NCI-H1105 (cell line): ENCODE measurements at places on chromosomes 16 and 17.
A peak's percentile ranks its signal among the peaks of the same experiment; 100 is the strongest.

DNA sequence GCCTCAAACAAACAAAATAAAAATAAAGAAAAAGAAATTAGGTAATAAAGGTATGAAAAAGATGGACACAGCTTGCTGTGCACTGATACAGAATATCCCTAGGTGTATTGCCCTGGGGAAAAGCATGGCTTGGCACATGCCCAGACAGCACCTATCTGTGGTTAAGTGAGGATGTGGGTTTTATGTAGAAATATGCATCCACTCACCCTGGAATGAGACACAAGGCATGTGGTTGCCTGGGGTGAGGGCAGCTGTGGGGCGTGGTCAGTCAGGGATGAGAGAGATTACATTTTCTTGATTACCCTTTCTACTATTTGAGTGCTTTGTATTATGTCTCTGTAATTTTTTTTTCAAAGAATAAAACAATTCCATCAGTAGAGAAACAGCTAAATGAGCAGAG is 6.9 kb downstream of the PLLP start:
- no peak for DNase-seq

GRCh38 chr17:50268743-50269275 is 5.5 kb upstream of the TMEM92 start:
- DNase-seq = no peak

DNA sequence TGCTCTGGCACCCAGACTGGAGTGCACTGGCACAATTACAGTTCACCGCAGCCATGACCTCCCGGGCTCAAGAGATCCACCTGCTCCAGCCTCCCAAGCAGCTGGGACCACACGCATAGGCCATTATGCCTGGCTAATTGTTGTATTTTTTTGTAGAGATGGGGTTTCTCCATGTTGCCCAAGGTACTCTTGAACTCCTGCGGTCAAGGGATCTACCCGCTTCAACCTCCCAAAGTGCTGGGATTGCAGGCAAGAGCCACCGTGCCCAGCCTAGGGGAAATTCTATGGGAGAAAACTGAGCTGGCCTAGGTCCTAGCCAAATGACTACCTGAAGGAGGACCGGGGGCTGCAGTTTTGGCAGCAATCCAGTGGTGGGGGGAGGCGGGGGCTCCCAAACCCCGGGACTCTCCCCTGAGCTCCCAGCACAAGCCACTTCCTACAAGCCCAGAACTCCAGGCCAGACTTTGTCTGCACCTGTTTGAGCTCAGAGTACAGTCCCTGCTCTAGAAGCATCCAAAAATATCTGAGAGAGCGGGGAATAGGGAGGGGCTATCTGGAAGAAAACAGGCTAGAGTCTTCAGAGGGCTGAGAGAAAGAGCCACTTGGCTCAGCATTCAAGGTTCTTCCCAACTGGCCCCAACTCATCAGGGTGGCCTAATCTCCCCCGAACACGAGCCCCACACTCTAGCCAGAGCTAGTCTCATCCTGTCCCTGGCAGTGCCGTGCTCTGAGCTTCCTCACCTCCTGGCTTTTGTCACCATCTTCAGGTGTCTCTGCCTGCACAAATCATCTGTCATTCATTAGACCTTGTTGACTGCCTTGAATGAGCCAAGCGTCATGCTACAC is 9.1 kb downstream of the SRL start:
- no peak for DNase-seq

- DNase-seq = no peak
Measured at GRCh38 chr16:50879873-50880695, 138.2 kb downstream of the CYLD start.

DNA sequence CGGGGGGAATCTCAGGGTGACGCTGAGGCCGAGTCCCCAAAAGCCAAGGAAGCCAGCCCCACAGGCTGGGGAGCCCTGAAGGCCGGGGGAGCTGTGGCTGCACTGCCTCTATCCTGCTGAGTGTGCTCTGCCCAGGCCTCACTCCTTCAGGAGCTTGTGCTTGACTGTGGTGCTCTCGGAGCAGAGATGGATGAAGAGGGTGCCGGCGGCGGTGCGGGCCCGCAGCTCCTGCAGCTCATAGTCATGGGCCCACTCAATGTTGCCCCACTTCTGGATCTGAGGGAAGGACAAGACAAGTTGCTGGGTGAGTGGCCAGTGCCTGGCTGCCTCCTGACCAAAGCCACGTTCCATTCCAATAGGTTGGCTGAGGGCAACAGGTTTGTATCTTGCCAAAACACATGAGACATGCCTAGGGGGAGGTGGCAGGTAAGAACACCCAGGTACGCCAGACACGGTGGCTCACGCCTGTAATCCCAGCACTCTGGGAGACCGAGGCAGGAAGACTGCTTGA is 20.5 kb downstream of the ATPAF2 start:
- no peak for DNase-seq

- DNase-seq = peak; percentile 71
Measured at GRCh38 chr17:78117027-78117981, 11.3 kb downstream of the TMC6 start.

- no peak for DNase-seq
Measured at GRCh38 chr17:71163813-71164122, 957.1 kb upstream of the SOX9 start.

DNA sequence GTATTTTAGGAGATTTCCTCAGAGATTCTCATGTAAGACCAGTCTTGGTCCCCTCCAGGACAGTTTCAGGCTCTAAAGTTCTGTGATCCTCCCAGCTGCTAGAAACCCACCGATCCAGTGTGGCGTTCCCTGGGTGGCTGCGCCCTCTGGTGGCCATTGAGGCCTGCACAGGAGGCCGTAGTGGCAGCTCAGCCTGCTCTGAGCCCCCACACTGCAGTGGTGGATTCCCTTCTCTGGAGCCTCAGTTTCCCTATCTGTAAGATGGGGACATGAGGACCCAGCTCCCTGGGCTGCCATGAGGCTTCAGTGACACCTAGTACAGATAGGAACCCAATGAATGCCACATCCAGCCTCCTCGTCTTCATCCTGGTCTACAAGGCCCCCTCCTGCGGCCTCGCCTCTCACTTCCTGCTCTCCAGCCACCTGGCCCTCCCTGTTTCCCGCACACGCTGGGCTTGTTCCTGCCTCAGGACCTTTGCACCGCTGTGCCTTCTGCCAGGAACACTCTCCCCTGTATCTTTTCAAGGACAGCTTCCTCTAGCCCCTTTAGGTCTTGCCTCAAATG is 16.5 kb downstream of the CCDC102A start:
- peak; percentile 37 for DNase-seq

GRCh38 chr17:40617678-40618240 is 29.9 kb downstream of the SMARCE1 start:
- DNase-seq = no peak

- DNase-seq = peak; percentile 50
Measured at GRCh38 chr17:41710472-41711090, 1.6 kb upstream of the GAST start.

DNA sequence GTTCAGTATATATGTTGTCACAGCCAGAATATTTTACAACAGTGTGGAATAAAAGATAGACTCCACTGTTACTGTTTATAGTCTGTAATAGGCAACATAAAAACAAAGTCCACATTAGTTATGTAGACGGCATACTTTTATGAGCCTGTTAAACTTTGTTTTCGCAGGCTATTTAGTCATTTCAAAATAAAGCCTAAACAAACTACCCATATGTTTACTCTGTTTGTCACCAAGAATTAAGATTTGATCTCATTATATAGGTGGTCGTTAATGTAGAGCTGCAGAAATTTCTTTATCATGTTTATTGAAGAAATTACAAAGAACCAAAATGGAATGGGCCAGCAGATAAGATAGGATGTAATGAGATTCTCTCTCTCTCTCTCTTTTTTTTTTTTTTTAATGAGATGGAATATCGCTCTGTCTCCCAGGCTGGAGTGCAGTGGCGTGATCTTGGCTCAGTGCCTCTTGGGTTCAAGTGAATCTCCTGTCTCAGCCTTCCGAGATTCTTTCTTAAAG is 943.8 kb upstream of the SOX9 start:
- no peak for DNase-seq

GRCh38 chr17:75720656-75721462 is at the start of gene ITGB4:
TSS of gene ITGB4 (plus strand) at chr17:75721459. CDS start at chr17:75724704, 3,245 bp downstream.
- DNase-seq = peak; percentile 14

- DNase-seq = no peak
Measured at GRCh38 chr17:51487947-51488346, 227.6 kb downstream of the UTP18 start.

GRCh38 chr17:9298776-9299295 is 276.8 kb downstream of the STX8 start:
- DNase-seq = no peak

DNA sequence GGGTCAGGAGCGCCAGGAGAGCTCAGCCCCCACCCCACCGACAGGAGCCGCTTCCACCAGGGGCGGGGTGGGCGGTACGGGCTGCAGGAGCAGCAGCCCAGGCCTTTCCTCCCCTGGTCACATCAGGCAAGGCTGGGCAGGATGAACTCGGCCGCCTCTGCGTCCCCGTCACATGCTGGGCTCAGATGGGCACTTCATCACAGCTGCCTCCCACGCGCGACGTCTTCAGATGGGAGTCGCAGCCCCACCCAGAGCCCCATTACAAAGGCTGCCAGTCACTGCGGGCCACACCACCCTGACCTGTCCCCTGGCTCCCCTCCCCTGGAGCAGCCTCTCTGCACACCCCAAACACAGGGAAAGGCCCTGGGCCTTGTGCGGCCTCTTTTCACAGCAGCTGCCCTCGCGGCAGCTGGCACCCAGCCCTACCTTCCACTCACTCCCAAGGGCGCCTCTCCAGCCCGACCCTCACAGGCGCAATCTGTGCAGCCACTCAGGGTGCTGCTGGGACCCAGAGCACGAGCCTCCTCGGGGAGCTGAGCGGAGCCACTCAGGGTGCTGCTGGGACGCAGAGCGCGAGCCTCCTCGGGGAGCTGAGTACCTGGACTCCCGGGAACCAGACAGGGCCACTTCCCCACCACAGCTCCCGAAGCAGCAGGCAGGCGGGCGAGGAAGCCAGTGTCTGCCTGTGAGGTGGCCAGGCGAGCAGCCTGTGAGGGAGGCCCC is 4.7 kb downstream of the ZNF598 start:
- DNase-seq = no peak
